ENCODE measurements at places on chromosomes 6 and 20.

DNA sequence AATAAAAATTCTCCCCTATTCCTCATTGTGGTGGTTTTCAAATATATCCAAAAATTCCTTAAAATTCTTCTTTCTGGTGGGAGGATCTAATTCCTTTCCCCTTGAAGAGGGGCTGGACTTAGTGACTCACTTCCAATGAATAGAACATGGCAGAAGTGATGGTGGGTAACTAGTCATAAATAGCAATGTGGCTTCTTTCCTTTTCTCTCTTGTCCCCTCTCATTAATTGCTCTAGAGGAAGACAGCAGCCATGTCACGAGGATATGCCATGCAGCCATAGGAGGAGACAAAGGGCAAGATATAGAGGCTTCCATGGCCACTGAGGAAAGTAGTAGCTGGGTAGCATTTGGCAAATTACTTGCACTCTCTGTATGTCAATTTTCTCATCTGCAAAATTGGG is 5.9 kb downstream of the VNN2 start:
- no peak for DNase-seq

DNA sequence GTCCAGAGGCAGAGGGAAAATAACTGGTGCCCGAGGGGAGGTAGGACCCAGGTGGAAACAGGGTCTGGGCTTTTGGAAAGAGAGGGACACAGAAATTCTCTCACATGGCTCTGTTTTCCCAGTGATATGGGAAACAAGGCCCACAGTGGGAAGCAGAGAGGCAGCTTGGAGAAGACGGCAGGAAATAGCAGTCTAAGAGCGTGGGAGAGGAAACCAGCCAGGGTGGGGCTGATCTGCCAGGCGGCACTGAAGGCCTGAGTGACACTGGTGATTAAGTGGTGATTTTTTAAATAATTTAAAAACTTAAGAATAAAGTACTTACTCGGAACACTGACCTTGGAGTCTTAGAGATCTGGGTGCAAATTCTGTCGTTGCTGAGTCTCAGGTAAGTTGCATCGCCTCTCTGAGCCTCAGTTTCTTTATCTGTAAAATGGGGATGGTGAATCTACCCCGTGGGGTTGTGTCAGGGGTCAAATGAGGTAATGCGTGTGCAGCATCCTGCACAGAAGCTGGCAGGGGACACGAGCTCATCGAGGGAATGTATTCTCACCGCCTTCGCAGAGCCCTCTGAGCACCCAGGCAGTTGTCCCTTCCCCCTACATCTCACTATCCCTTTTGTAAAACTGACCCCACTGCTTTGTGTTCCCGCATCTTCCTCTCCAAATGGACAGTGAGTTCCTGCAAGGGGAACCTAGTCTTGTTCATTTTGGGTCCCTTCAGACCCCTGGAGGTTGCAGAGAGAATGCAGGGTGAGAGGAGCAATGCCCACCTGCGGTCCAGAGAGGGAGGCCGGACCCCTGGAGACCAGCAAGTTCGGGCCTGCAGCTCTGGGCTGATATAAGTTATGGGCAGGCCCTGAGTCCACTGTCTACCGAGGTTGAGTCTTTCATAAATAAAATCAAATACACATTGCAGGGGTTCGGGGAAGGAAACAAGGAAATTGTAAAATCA is 228.6 kb upstream of the PMEPA1 start:
- no peak for DNase-seq

GRCh38 chr20:54559890-54560289 is 84.5 kb downstream of the DOK5 start:
- no peak for DNase-seq

- no peak for DNase-seq
These were observed 62.4 kb upstream of the MRPS10 start for GRCh38 chr6:42279966-42280629.

GRCh38 chr20:16104783-16105182 is 468.5 kb downstream of the KIF16B start:
- no peak for DNase-seq

DNA sequence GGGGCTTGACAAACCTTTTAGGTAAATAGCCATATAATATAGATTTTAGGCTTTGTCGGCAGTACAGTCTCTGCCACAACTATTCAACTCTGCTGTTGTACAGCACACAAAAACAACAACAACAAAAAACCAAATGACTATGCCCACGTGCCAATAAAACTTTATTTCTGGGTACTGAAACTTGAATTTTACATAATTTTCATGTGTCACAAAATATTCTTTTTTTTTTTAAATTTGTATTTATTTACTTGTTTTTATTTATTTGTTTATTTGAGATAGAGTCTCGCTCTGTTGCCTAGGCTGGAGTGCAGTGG is 34.8 kb upstream of the B4GALT5 start:
- no peak for DNase-seq

GRCh38 chr20:51994751-51995417 is 192.6 kb upstream of the SALL4 start:
- DNase-seq = no peak

DNA sequence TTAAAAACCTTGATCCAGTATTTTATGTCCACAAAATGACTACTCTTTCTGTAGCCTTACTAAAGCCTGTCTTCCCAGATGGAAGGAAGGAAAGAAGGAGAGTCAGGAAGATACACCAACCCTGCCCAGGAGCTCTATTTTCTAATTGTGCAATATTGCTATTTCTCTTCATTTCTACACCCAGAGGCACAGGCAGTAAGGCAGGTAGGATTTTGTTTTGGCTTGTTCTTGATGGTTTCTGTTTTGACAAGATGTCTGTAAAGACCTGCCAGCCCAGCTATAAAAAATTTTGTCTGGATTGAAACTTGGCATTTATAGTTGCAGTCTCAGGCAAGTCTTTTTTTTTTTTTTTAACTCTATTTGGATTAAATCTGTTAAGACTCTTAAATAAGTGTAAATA is 587.5 kb upstream of the ARID1B start:
- DNase-seq = no peak

All from inflammatory macrophage treated with lipopolysaccharide for 1 hour (primary cell).